ENCODE measurements at places on chromosomes 5 and 9. TPM values are rescaled to one million over a fixed set of nuclear protein-coding genes. Genes with fewer than 3 reads are reported as not detected.
A peak's percentile ranks its signal among the peaks of the same experiment; 100 is the strongest.

DNA sequence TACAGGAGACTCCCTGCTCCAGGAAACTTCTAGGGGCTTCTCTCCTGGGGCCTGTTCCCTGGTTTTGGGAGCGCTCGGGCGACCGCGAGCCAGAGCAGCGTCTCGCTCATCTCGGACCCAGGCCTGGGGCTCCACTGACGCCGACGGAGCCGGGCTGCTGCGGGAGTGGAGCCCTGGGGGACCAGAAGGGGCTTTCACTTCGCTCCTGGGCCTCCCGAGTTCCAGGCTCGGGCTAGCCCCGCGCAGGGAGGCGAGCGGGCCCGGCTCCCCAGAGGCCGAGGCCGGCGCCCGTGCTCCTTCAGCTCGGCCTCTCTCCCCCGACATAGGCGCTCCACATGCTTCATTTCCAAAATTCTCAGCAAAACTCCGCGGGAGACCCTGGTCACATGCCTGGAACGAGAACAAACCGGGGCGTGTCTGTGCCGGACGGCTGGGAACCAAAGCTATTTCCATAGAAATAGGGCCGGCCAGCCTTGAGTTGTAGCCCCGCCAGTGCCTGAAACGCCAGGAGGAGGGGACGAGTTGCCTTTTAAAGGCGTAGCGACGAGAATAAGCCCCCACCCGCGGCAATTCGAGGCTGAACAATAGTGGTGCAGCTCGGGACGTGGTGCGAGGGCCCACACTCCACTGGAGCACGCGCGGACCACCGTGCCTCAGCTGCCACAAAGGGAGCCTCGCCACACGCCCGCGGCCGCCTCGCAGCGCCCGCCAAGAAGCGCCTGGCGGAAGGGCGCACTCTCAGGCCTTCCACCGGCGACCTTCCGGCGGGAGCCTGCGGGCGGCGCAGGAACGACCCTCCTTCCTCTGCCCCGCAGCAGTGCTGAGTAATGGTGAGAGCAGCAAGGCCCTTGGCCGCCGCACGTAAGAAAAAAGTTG is 1.1 kb upstream of the G3BP1 start:
- H3K27me3 ChIP-seq = no peaks in the 10 kb centered on the region
- peak overlapping the region; percentile 91 for H3K27ac ChIP-seq
- H3K4me1 ChIP-seq = peaks cover 26% of the 10 kb centered on the region
- DNase-seq = no peak
- H3K36me3 ChIP-seq = no peaks in the 10 kb centered on the region

DNA sequence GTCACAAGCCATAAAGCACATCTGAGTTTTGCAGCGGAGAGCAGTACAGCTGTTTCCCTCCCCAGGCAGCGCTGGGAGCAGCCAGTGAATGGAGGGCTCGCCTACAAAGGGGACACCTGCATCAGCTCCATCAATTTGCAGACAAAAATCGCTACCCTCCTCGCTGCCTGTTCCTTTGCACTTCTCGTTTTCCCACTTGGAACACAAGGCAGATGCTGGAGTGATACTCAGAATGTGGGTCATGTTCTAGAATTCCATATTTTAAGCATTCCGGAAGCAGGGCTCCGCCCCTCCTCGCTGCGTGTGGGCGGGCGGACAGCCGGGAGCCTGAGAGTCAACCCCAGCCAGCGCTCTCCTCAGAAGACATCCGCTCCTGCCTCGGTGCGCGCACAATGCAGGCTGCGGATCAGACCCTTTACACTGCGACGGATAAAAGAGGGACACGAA is 92.1 kb downstream of the LMNB1 start:
- H3K4me1 ChIP-seq = no peaks in the 10 kb centered on the region
- no peak overlapping the region for H3K4me3 ChIP-seq
- H3K27ac ChIP-seq = no peak overlapping the region
- no peak for DNase-seq
- H3K27me3 ChIP-seq = no peaks in the 10 kb centered on the region

GRCh38 chr5:43019291-43019613 is 20.9 kb downstream of the ANXA2R start:
- peak overlapping the region; percentile 80 for H3K4me3 ChIP-seq
- peaks cover 39% of the 10 kb centered on the region for H3K4me1 ChIP-seq
- H3K36me3 ChIP-seq = no peaks in the 10 kb centered on the region
- DNase-seq = peak; percentile 18

DNA sequence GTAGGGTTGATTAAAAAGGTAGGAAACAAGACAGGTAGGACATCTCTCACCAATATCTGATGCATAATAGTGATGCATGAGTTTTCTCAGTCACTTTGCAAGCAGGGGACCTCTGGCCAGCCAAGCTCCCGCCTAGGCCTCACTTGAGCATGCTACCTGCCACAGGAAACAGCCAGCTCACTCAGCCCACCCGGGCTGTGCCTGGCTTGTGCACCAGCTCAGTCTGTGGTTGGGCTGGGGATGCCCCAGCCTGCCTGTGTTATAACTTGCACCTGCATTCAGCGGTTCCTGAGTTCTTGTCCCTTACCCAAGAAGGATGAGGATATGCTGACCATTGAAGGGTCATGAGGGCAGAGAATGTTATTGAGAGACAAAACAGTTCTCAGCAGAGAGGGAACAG is 172.8 kb upstream of the PLCXD3 start:
- no peaks in the 10 kb centered on the region for H3K27me3 ChIP-seq
- H3K4me1 ChIP-seq = no peaks in the 10 kb centered on the region
- no peak overlapping the region for H3K27ac ChIP-seq
- no peak overlapping the region for H3K4me3 ChIP-seq
- no peak for DNase-seq

GRCh38 chr9:110559869-110560268 is 19.7 kb downstream of the SVEP1 start:
- no peak overlapping the region for H3K27ac ChIP-seq
- H3K4me1 ChIP-seq = no peaks in the 10 kb centered on the region
- no peaks in the 10 kb centered on the region for H3K36me3 ChIP-seq
- DNase-seq = no peak

DNA sequence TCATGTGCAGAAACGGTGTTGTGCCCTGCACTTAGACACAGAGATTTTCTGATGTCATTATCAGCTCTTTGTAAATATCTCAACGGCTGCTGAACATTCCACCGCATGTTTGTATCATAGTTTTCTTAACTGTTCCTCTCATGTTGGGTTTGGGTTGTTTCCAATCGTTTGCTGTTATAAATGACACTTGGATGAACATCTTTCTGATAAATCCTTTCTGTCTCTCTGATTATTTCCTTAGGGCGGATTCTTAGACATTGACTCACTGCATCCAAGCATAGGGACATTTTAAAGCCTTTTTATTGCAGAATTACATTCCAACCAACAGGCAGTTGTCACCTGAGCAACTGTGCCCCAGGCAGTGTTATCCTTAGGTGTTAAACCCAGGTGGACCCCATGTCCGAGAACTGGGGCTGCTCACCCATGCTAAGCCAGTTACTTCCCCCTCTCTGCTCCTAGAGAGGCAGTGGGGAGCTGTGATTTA is 28.5 kb downstream of the COL5A1 start:
- no peak overlapping the region for H3K27ac ChIP-seq
- no peak overlapping the region for H3K4me3 ChIP-seq
- no peaks in the 10 kb centered on the region for H3K27me3 ChIP-seq
- no peaks in the 10 kb centered on the region for H3K36me3 ChIP-seq
- DNase-seq = peak; percentile 81

GRCh38 chr9:84838879-84839278 is 169.3 kb downstream of the NTRK2 start:
- no peaks in the 10 kb centered on the region for H3K4me1 ChIP-seq
- H3K36me3 ChIP-seq = no peaks in the 10 kb centered on the region
- no peaks in the 10 kb centered on the region for H3K27me3 ChIP-seq

DNA sequence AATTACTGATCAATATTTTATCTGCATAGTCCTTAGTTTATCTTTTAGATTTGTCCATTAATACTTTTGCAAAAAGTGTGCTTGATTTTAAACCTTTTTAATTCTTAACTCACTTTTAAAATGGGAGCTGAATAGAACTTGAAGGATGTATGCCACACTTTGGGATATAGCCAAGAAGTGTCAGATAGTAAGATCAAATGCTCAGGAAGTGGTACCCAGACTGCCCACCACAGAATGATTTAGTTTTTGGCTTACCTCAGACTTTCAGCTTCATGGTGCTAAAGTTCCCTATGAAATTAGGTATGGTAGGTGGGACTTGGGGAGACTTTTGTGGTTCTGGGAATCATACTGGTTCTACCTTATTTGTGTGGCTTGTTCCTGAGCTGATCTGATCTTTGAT is 14.7 kb downstream of the FOCAD start:
- no peaks in the 10 kb centered on the region for H3K36me3 ChIP-seq
- no peaks in the 10 kb centered on the region for H3K27me3 ChIP-seq
- H3K27ac ChIP-seq = no peak overlapping the region
- no peaks in the 10 kb centered on the region for H3K4me1 ChIP-seq

GRCh38 chr9:16312962-16313546 is 557.4 kb downstream of the BNC2 start:
- no peaks in the 10 kb centered on the region for H3K4me1 ChIP-seq
- no peak for DNase-seq
- no peaks in the 10 kb centered on the region for H3K27me3 ChIP-seq
- H3K4me3 ChIP-seq = no peak overlapping the region
- H3K27ac ChIP-seq = no peak overlapping the region

Gene WHRN
- 15.3 TPM for total RNA-seq

Gene GABRA1
- not detected for total RNA-seq

Gene IL3
- not detected for total RNA-seq

Gene PLPP7
- 0.98 TPM for total RNA-seq

Gene CTNNAL1
- total RNA-seq = 97.7 TPM

Gene LCN9
- total RNA-seq = not detected

Gene SH2D3C
- 0.26 TPM for total RNA-seq

All from PC-3 (cell line).